Left renal cortex interstitium (tissue), 4 donors: ENCODE measurements at places on chromosomes 13 and 19. TPM values are rescaled to one million over a fixed set of nuclear protein-coding genes. Genes with fewer than 3 reads are reported as not detected.

Gene ELOF1
- 47.5 TPM for polyA plus RNA-seq

Gene ZNF274
- polyA plus RNA-seq, result 23.1 TPM

Gene LCP1
- 10.8 TPM for polyA plus RNA-seq

Gene POU2F2
- polyA plus RNA-seq, result 0.92 TPM

Gene ZNF136
- 18.8 TPM for polyA plus RNA-seq

Gene GDF15
- polyA plus RNA-seq, result 19.2 TPM

Gene ERF
- 92.6 TPM for polyA plus RNA-seq

Gene TMEM38A
- polyA plus RNA-seq, result 12.7 TPM

Gene DAZAP1
- polyA plus RNA-seq, result 110 TPM

Gene PLK5
- 0.44 TPM for polyA plus RNA-seq

Gene ZNF729
- 0.30 TPM for polyA plus RNA-seq

Gene ZNF560
- 0.76 TPM for polyA plus RNA-seq

Gene CEACAM16
- not detected for polyA plus RNA-seq

Gene CHAMP1
- 33.9 TPM for polyA plus RNA-seq

Gene EFNA2
- 3.3 TPM for polyA plus RNA-seq

Gene SGCG
- polyA plus RNA-seq, result 4.9 TPM

Gene SBK3
- 0.12 TPM for polyA plus RNA-seq

Gene LILRA2
- polyA plus RNA-seq, result 1.1 TPM

Gene PRSS57
- polyA plus RNA-seq, result 0.13 TPM

Gene ZNF584
- 14.6 TPM for polyA plus RNA-seq

Gene LHB
- 0.35 TPM for polyA plus RNA-seq

Gene HCN2
- 0.34 TPM for polyA plus RNA-seq

Gene OR7C1
- 0.24 TPM for polyA plus RNA-seq

Gene ABHD17A
- 48.5 TPM for polyA plus RNA-seq

Gene OVOL3
- not detected for polyA plus RNA-seq

Gene KIR3DL2
- polyA plus RNA-seq, result not detected

Gene FAM98C
- 18.9 TPM for polyA plus RNA-seq

Gene LILRB3
- polyA plus RNA-seq, result 2.2 TPM

Gene FGF14
- 1.0 TPM for polyA plus RNA-seq

Gene CGB8
- polyA plus RNA-seq, result not detected

Gene CBY2
- 0.91 TPM for polyA plus RNA-seq

Gene FFAR3
- polyA plus RNA-seq, result 0.13 TPM

Gene CEACAM21
- polyA plus RNA-seq, result 1.1 TPM

Gene ZMYM2
- 114 TPM for polyA plus RNA-seq

Gene WDR88
- 1.4 TPM for polyA plus RNA-seq

Gene SLC1A6
- polyA plus RNA-seq, result 0.52 TPM

Gene ZNF665
- 9.0 TPM for polyA plus RNA-seq

Gene MAST1
- polyA plus RNA-seq, result 1.5 TPM

Gene MRPL34
- 62.1 TPM for polyA plus RNA-seq

Gene PSG1
- not detected for polyA plus RNA-seq

Gene APLP1
- polyA plus RNA-seq, result 19.3 TPM

Gene KLK4
- polyA plus RNA-seq, result not detected

Gene TBXA2R
- 2.7 TPM for polyA plus RNA-seq

Gene SSBP4
- 130 TPM for polyA plus RNA-seq

Gene CAPS
- polyA plus RNA-seq, result 38.0 TPM

Gene NDUFA3
- polyA plus RNA-seq, result 188 TPM

Gene ZNF569
- 13.5 TPM for polyA plus RNA-seq

Gene CCL25
- polyA plus RNA-seq, result 0.24 TPM

Gene DZIP1
- 66.2 TPM for polyA plus RNA-seq

Gene UHRF1
- polyA plus RNA-seq, result 27.5 TPM

Gene KL
- polyA plus RNA-seq, result 52.6 TPM

Gene GSX1
- polyA plus RNA-seq, result not detected

Gene PLPPR3
- 24.0 TPM for polyA plus RNA-seq

Gene SIGLEC10
- polyA plus RNA-seq, result 1.6 TPM

Gene GJB6
- 3.6 TPM for polyA plus RNA-seq
